ENCODE measurements at places on chromosomes 3 and 15.

DNA sequence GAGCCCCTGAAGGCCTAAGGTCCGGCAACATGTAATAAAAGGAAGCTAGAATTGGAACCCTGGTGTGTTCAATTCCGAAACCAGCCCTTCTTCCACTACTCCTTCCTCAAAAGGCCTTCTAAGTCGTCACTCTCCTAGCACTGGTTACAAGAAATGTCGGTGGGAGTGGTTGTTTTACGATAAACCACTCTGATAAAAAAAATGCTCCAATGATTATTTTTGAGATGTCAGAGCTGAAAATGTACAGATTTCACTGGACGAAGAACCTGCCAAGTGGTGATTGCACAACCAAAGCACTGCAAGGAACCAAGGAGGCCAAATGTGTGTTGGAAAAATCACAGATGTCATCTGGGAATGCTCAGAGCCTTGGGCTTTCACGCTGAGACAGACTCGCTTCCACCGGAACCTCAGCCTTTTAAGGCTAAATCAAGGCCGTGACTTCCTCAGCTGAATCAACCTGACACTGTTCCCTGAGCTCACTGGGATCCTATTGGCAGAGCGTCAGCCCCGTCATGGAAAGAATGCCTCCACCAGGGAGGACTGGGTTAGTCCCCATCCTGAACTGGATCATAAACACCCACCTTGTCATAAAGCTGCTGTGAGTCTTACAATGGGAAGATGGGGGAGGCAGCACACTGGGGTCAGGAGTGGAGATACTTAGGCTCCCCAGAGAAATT lies 108.1 kb upstream of the THBS1 start:
- DNase-seq = no peak

- no peak for DNase-seq
Observed at GRCh38 chr15:96733721-96734120, 403.2 kb downstream of the NR2F2 start.

DNA sequence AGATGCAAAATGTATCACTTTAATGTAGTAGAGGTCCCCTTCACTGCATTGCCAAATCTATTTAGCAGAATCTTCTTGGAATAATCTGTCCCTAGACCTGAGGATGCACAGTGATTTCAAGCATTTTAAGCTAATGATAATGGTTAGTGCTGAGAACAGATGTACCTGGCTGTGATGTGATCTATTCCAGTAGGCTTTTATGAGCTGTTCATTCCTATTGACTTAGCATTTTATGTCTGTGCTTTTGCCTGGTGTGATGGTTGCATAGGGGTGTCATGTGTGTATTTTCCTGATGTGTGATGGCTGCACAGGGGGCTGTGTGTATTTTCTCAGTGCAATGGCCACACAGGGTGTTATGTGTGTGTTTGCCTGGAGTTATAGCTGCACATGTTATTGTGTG lies 272.9 kb downstream of the TIGIT start:
- no peak for DNase-seq

DNA sequence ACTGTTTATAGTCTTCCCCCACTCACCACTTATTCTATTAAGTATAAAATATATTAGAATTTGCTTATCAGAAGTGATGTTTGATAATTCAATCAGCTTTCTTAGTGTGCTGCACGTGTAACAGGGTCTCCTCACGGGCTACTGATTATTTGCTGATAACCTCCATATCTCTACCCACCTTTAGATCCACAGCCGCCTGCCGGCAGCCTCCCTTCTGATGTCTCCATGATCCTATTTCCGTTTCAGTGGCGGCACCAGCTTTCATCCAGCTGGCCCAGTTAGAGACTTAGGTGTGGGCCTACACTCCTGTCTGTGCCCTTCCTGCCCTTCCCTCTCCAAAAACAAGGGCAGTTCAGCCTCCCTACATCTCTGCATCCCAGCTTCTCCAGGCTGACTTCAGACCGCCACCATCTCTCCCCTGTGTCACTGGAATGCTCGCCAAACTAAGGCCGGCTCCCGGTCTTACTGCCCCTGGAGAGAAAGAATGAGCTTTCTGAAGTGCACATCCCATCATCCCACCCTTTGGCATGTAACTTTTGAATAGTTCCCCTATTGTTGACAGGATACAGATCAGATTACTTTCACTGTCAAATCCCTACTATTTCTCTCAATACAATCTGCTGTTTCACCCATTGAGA lies 76.6 kb upstream of the PRTG start:
- no peak for DNase-seq

- no peak for DNase-seq
Observed at GRCh38 chr3:132344666-132345280, 27.6 kb downstream of the ACP3 start.

- no peak for DNase-seq
Observed at GRCh38 chr3:177837951-177838655, 640.8 kb upstream of the TBL1XR1 start.

GRCh38 chr3:10223676-10224639 lies 24.3 kb upstream of the TATDN2 start:
- DNase-seq = no peak

DNA sequence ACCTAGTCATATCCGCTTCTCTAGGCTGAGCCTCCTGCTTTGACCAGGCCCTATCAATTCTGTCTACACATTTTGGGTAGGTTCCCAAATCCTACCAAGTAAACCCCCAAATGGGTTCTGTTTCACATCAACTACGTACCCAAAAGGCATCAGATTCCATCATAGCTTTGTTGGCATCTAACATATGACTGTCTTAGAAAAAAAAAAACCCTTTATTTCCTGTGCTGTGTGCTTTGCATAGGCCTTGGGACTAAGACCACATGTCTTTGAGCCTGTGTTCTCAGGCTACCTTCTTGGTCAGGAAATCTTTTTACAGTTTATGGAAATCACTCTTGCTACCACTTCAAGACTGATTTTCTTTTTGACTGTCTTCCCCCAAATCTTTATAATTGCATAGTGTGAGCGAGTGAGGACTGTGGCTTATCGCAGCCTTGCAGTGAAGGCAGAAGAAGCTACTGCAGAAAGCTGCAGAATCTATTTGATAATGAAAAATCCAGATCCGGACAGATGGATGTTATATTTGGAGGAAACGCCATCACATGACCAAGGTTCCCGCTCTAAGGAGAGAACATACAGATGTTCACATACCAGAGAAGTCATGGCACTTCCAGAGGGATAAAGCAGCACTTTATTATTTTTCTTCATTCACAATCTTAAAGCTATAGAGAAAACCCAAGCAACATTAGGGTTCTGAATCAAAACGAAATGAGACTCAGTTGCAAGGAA lies 111.2 kb downstream of the EOMES start:
- no peak for DNase-seq

GRCh38 chr15:40265355-40265754 lies 17.5 kb downstream of the ANKRD63 start:
- peak; percentile 58 for DNase-seq

GRCh38 chr15:88376574-88377174 lies 90.5 kb downstream of the MRPL46 start:
- DNase-seq = no peak

- no peak for DNase-seq
Observed at GRCh38 chr3:14340960-14341708, 61.3 kb upstream of the SLC6A6 start.

GRCh38 chr3:196260784-196261183 lies 26.7 kb downstream of the PCYT1A start:
- DNase-seq = no peak

GRCh38 chr3:194884649-194885315 lies 199.1 kb downstream of the FAM43A start:
- no peak for DNase-seq

GRCh38 chr3:38960042-38960622 lies 91.6 kb downstream of the SCN11A start:
- DNase-seq = no peak

GRCh38 chr3:52886049-52886730 lies 11.2 kb downstream of the STIMATE start:
- no peak for DNase-seq

DNA sequence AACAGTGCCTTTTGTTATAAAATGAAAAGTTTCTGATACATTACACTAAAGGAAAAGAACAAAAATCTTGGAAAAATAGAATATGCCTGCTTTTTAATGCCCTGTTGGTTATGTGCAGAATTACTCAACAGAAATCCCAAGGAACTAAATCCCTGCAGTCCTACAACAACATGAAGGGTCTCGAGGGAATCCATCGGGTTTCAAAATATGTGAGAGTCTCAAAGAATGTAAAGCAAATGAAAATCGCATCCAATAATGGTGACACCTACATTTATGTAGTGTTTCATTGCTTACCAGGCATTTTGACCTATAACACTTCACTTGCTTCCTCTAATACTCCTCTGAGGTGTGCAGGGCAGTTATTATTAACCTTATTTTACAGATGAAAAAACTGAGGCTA lies 411.3 kb downstream of the FOXP1 start:
- no peak for DNase-seq

- DNase-seq = no peak
Observed at GRCh38 chr3:23588547-23588946, 217.2 kb upstream of the UBE2E1 start.

DNA sequence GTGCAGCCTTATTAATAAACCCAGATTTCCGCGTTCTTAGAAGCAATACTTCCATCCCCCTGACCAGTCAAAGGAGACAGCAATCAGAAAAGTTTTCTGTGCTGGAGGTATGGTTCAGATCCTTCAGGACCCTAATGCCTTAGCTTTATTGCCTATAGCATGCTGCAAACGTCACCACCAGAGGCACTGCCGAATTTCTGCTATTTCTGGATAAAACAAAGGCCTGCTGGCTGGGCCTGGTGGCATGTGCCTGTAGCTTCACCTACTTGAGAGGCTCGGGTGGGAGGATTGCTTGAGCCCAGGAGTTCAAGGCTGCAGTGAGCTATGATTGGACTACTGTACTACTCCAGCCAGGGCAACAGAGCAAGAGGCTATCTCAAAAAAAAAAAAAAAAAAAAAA lies 407.2 kb downstream of the FOXP1 start:
- DNase-seq = no peak

GRCh38 chr3:38805004-38805403 lies 11.0 kb downstream of the SCN10A start:
- DNase-seq = no peak

- no peak for DNase-seq
Observed at GRCh38 chr3:14441240-14441919, 39.0 kb downstream of the SLC6A6 start.

GRCh38 chr15:57589281-57589680 lies 2.4 kb upstream of the MYZAP start:
- no peak for DNase-seq

- no peak for DNase-seq
Observed at GRCh38 chr15:73723191-73723590, 30.0 kb downstream of the INSYN1 start.

GRCh38 chr15:24878153-24878552 lies 76.6 kb upstream of the SNRPN start:
- no peak for DNase-seq

DNA sequence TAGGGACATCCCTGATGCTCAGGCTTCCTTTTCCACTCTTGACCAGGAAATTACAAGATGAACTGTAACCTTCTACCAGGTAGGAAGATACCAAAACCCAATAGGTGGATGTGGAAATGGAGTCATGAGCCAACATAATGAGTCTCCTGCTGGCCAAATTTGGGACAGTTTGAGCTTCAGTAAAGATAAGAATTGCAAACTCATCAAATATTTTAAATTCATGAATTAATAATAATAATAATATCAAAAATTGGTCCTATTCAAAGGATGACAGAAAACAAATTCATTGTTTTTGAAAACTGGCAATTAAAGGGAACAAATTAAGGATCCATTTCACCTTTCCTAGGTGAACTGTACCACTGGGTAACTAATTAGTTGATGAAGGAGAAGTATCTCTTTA lies 309.7 kb downstream of the NEK10 start:
- DNase-seq = no peak

GRCh38 chr3:114714957-114715460 lies 421.2 kb downstream of the TIGIT start:
- no peak for DNase-seq

DNA sequence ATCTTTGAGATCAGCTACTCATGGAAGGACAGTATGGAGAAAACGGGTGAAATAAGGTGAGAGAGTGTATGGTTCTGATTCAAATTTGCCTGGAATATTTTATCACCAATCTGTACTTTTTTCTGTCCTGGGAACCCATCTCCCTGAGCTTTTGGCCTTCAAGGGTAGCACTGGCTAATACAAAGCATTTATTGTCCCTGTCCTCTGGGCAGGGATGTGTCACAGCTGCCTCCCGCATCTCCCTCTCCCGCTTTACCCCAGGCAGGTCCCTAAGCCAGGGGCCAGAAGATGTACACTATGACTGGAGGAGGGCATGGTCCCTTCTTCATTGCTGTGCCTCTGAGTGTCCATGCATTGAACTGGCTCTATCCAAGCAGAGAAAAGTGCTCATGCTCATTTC lies 201.7 kb upstream of the CHRNA7 start:
- no peak for DNase-seq

DNA sequence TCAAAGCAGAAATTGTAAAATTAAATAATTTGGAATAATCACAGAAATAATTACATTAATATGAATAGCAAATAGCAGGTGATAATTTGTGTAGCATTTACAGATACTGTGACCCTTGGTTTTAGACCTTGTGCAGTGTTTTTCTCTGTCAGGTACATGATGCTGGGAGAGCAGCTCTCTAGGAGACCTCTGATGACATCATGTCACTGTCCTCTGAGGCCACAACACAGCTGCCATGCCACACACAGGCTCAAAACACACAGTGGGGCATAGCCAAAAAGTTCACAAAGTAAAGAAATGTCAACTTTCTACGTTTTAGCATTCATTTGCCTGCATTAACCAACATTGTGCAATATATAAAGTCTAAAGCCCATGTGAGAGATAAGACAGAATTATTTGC lies 71.8 kb upstream of the ZBTB20 start:
- no peak for DNase-seq

DNA sequence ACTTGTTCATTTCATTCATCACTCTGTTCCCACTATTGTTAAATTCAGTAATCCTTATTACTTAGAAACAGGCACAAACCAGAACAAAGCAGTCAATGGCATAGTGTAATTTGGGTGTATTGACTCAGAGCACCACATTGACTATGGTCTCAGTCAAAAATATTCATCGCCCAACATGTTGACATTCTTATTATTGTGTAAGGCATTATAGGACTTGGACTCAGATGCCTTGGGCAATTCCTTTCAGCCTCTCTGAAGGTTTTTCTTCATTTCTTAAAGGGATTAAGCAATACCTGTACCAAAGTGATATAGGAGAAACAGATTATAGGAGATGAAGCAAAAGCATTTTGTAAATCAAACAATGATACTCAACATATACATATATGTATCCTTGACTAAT lies 114.7 kb upstream of the BHLHE40 start:
- no peak for DNase-seq

GRCh38 chr3:11159421-11159904 lies 5.2 kb downstream of the HRH1 start:
- no peak for DNase-seq

Measured in iPS-NIHi11 (cell line).